ENCODE measurements at places on chromosomes 2 and 18.

- DNase-seq = no peak
Measured at GRCh38 chr2:120261387-120262006, 8.8 kb downstream of the RALB start.

GRCh38 chr2:60880643-60881046, 729 bp upstream of the REL start:
- DNase-seq = no peak

- no peak for DNase-seq
Measured at GRCh38 chr18:23574611-23575308, 11.5 kb downstream of the NPC1 start.

DNA sequence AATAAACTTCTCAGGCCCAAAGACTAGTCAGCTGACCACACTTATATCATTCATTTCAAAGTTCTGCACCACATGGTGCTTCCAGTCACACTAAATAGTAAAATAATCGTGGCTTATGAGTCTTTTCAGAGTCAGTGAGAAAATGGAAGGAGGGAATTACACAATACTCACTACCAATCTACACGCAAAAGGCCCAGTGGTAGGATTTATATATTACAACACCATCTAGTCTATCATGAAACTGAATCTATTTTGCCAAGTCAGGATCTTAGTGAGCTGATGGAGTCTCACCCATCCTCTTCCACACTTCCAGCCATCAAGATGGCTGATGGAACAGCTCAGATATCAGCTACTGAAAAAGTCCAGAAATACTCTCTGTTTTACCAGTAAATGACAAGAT, 21.9 kb downstream of the INO80D start:
- DNase-seq = no peak

GRCh38 chr2:143603035-143603655, 473.9 kb downstream of the ARHGAP15 start:
- no peak for DNase-seq

DNA sequence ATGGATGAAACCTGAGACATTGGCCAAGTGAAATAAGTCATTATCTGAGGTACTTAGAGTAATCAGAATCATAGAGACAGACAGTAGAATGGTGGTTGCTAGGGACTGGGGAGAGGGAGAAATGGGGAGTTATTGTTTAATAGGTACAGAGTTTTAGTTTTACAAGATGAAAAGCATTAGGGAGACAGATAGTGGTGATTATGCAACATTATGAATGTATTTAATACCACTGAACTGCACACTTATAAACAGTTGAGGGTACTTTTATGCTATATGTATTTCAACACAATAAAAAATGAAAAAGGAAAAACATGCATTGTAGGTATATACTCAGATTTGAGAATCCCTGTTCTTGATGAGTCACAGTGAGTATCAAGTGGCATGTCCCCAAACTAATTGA, 59.7 kb downstream of the EPC2 start:
- DNase-seq = no peak

DNA sequence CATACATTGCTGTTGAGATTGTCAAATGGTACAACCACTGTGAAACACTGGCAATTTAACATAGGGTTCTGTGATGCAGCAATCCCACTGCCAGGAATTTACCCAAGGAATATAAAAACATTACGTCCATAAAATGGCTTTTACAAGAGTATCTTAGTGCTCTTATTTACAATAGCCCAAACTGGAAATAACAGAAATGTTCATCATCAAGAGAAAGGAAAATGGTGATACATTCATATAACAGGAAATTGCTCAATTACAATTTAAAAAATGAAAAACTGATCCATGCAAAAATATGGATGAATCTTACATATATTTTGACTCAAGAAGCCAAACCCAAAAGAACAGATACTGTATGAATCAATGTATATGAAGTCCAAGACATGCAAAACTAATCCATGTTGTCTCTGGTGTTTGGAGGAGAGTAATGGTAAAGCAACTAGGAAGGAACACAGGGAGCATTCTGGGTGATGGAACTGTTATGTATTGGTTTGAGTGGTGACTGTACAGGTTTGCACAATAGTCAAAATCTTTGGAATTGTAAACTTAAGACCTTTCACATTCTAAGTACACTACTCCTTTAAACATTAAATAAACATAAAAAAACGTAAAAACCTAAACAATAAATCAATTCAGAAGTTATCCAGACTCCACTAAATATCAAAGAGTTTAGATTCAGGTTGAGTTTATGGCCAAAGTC, 104.8 kb upstream of the WDR75 start:
- no peak for DNase-seq

GRCh38 chr2:165544897-165545296, 75.4 kb downstream of the CSRNP3 start:
- DNase-seq = no peak

DNA sequence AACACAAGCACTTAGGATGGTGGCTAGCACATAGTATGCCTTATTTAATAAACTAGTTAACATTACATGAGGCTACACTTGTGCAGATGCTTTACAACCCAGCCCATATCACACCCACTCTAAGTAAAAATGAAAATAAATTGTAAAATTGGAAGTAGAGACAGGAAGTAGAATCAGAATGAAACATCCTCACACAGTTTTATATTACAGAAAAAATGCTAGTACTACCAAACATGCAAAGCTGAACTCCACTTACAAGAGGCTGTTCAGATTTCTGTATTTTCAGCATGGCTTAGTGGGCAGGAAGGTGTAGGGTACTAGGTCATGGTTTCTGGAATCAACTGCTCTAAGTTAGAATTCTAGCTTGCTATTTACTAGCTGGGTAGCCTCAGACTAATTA, 18.2 kb upstream of the CRIM1 start:
- no peak for DNase-seq

GRCh38 chr2:1990151-1990589, 245.9 kb upstream of the PXDN start:
- DNase-seq = no peak

DNA sequence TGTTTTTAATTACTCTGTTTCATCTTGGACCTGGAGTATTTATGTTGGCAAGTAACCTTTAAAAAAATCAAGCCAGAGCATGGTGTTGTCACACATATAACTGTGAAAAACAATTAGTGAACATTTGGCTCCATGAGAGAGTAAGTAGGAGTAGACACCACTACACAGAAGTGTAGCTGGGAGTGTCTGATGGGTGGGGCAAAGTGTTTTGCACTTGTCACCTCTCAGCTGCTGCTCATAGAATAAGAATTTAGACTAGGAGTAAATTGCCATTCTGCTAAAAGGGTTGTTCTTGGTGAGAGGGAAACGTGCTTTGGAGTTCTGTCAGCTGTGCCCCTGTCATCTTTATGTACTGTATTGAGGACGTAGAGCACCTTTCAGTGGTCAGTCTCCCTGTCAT, 114.5 kb downstream of the TTC27 start:
- DNase-seq = no peak

GRCh38 chr2:223528036-223528435, 74.1 kb downstream of the SCG2 start:
- no peak for DNase-seq

DNA sequence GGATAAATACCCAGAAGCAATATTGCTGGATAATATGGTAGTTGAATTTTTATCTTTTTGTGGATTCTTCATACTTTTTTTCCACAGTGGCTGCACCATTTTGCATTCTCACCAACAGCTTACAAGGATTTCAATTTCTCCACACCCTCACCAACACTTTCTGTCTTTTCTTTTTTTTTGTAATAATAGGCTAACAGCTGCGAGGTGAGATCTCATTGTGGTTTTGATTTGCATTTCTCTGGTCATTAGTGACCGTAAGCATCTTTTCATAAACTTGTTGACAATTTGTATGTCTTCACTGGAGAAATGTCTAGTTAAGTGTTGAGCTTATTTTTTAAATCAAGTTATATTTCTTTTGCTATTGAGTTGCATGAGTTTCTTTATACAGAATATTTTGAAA, 17.6 kb upstream of the SLC9A2 start:
- no peak for DNase-seq

DNA sequence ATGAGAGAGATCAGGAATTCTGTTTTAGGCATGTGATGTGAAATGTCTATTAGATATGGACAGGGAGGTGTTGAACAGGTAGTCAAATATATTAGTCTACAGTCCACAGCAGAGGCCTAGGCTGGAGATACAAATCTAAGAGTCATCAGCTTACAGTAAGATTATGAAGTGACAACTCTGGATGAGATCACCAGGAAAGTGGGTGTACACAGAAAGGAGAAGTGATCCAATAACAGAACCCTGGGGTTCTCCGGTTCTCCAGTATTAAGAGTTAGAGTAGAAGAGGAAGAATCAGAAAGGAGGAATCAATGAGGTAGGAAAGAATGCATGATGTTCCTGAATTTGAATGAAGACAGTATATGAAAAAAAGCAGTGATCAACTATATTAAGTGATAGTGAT, 362.3 kb downstream of the FIGN start:
- no peak for DNase-seq

GRCh38 chr2:230863442-230864121, 1.2 kb upstream of the ITM2C start:
- DNase-seq = no peak

DNA sequence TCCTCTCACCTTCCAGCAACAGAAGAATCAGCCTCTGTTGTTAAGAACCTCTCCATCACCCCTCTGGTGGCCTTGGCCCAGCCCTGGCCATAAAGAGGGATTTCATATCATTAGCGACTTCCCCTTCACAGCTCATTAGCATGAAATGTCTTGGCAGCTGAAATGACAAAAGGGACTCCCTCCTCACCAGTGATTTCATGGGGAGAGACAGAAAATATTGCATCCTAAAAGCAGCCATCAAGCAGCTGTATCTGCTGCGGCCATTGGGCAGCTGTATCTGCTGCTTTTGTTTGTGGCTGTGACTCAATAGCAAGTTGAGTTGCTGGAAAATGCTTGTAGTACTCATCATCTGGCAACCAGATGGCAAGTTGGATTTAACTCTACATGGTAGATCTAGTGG, 105.9 kb upstream of the RMDN2 start:
- no peak for DNase-seq

GRCh38 chr18:13500227-13500865, 226.0 kb downstream of the FAM210A start:
- no peak for DNase-seq

GRCh38 chr2:16978301-16978700, 312.7 kb upstream of the CYRIA start:
- no peak for DNase-seq

- DNase-seq = no peak
Measured at GRCh38 chr2:113119111-113119510, 8.3 kb upstream of the IL1RN start.

DNA sequence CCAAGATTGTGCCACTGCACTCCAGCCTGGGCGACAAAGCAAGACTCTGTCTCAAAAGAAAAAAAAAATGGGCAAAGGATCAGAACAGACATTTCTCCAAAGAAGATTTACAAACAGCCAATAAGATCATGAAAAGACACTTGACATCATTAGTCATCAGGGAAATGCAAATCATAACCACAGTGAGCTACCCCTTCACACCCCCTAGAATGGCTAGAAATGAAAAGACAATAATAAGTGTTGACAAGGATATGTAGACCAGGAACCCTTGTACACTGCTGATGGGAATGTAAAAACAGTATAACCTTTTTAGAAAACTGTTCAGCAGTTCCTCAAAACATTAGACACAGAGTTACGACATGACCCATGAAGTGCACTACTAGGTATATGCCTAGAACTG, 18.4 kb upstream of the MTERF4 start:
- DNase-seq = no peak

- no peak for DNase-seq
Measured at GRCh38 chr2:225104971-225105370, 62.7 kb upstream of the DOCK10 start.

DNA sequence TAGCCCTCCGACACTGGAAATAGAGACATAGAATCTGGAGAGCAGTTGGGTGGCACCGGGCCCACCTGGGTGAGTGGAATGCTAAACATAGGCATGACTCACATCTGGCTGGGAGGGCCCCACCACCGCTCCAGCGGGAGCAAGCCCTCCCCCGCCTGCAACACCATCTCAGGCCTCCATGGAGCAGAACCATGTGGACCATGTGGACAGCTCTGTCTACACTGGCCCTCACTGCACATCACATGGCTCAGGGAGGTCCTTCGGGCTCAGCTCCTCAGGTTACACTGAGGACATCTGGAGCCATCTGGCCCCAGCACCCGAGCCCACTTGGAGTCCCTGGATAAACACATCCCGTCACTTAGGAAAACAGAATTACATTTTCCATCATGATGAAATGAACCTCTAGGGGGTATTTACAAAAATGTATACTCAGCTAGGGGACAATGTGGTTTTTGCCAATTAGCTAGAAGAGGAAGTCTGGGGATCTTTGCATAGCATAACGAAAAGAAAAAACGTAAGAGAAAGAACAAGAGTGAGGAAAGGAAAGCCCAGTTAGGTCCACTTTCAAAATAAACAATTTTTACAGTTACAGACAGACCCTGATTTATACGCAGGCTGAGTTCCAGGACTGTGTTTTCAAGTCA, 30.7 kb upstream of the MLPH start:
- no peak for DNase-seq

GRCh38 chr18:293536-293935, 25.7 kb upstream of the THOC1 start:
- no peak for DNase-seq

- no peak for DNase-seq
Measured at GRCh38 chr2:169072163-169072925, 3.0 kb downstream of the DHRS9 start.

DNA sequence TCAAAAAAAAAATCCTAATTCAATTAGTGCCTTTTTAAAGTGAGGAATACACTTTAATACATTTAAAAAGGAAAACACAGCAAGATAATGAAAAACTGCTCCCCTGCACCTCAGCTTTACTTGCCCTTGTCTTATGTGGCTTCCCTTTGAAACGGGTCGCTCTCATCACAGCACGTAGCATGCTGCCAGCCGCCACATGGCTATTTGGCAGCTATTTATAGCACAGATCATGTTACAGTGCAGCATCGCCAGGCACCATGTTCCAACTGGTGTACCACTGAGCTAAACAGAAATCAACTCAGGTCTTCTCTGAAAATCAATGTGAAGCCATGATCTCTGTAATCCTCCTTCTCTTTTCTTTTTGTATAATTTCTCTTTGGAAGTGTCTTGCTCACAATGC, 65.1 kb downstream of the TMEM182 start:
- no peak for DNase-seq

DNA sequence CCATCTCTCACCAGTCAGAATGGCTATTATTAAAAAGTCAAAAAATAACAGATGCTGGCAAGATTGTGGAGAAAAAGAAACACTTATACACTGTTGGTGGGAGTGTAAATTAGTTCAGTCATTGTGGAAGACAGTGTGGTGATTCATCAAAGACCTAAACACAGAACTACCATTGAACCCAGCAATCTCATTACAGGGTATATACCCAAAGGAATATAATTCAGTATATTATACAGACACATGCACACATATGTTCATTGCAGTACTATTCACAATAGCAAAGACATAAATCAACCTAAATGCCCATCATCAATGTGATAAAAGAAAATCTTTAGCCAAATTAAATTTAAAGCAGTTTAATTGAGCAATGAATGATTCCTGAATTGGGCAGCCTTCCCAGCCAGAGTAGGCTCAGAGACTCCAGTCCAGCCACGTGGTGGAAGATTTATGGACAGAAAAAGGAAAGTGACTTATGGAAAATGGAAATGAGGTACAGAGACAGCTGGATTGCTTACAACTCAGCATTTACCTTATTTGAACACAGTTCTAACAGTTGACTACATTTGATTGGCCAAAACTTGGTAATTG, 377.1 kb upstream of the SLC39A10 start:
- DNase-seq = no peak

GRCh38 chr2:173355132-173355865, 627 bp downstream of the CDCA7 start:
- DNase-seq = peak; percentile 26

GRCh38 chr2:225693259-225693658, 293.7 kb downstream of the NYAP2 start:
- no peak for DNase-seq

Data from stimulated activated CD4-positive, alpha-beta T cell treated with anti-CD3 and anti-CD28 coated beads, Interleukin-12 subunit alpha, Interleukin-12 subunit beta, amount 100 ng/mL, for 24 hours (primary cell).